ENCODE measurements at places on chromosomes 12 and 14.

DNA sequence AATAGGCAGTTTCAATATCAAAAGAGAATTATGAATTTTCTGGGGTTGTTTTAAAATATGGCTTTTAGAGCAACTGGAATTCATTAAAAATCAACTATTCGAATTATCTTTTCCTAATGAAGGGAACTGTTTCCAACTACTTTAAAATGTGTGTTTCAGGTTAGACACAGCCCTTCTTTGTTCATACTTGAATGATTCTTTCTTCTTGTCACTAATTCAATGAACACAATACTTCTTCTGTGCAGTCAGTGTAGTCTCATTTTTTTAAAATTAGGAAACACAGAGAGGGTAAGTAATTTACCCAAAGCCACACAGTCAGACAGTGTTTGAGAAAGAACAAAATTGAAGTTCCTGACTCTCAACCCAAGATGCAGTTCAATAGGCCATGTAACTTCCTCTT lies 414.0 kb downstream of the CCDC91 start:
- no peak for DNase-seq

- no peak for DNase-seq
Measured at GRCh38 chr14:79356040-79356439, 855.3 kb downstream of the DIO2 start.

DNA sequence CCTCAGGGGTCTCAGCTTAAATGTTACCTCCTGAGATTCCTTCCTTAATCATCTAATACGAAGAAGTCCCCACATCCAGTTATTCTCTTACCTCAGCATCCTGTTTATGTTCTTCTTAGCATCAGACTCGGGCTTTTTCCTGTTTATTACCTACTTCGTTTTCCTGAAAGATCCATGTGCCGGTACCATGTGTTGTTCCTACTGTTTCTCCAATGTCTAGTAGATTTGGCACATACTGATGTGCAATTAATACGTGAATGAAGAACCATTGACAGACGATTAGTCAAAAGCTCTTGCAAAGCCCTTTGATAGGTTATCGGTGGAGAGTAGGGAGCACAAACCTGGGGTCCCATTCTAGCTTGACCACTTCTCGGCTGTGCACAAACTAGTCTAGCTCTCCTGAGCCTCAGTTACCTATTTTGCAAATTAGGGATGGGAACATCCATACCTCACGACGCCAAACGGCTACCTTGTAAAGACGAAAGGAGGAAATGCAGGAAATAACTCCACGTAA lies 735 bp upstream of the MAPKAPK5 start:
- DNase-seq = no peak

DNA sequence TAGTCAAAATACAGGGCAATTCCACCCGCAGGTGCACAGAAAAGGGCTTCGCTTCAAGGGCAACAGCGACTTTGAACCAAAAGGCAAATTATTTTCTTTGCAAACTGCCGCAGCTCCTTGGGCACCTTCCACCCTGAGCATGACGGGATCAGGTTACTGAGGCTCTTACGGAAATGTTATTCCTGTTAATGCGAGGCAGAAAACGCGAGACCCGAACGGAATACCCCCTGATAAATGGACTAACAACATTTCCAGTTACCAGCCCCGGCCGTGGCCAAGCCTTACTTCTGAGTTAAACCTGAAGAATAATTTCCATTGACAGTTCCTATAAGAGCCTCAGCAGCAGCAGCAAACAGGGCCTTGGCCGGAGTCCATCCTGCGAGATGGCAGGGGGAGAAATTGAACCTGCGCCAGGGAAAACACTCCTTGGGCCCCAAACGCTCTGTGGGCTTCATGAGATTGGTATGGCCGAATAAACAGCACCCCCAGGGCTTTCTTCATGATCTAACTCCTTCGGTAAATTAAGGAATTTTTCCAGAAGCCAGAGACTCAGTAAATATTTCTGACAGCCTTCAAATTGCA lies 70.0 kb upstream of the DICER1 start:
- DNase-seq = peak; percentile 63

GRCh38 chr12:100031836-100032235 lies 47.1 kb upstream of the ANKS1B start:
- peak; percentile 47 for DNase-seq

DNA sequence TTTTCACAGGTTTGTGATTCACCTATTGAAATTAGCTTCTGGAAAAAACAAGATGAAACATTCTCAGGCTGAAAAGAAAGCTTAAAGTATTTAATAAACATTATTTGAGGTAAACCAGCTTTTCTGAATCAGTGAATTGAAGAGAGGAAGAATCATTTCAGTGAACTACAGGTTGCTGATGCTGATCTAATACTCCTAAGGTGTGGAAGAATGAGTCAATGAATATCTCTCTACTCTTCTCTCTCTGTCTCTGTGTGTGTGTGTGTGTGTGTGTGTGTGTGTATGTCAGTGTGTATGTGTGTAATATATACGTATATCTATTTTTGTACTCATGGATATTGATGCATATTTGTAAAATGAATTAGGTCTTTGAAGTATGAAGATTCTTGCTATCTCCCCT lies 312.2 kb downstream of the SSPN start:
- no peak for DNase-seq

- peak; percentile 93 for DNase-seq
Measured at GRCh38 chr14:75310295-75311111, 31.9 kb downstream of the FOS start.

GRCh38 chr14:31071151-31071550 lies 45.0 kb upstream of the STRN3 start:
- DNase-seq = no peak

- peak; percentile 48 for DNase-seq
Measured at GRCh38 chr12:123453165-123453564, 4.8 kb upstream of the SNRNP35 start.

DNA sequence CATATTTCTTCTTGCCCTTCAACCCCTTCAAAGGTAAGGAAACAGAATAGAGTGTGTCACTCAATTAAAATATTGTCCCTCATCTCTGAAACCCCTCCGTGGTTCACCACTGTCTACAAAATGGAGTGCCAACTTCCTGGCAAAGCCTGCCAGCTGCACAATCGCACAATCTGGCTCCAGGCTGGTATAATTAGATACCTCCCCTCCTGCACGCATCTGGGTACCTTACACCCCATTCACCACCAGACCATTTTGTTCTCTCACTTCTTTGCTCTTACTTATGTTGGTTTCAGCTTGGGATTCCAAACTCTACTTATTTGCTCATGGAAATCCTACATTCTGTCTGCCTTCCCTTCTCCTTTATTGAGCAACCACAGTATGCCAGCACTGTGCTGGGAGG lies 314.9 kb downstream of the NUAK1 start:
- no peak for DNase-seq

DNA sequence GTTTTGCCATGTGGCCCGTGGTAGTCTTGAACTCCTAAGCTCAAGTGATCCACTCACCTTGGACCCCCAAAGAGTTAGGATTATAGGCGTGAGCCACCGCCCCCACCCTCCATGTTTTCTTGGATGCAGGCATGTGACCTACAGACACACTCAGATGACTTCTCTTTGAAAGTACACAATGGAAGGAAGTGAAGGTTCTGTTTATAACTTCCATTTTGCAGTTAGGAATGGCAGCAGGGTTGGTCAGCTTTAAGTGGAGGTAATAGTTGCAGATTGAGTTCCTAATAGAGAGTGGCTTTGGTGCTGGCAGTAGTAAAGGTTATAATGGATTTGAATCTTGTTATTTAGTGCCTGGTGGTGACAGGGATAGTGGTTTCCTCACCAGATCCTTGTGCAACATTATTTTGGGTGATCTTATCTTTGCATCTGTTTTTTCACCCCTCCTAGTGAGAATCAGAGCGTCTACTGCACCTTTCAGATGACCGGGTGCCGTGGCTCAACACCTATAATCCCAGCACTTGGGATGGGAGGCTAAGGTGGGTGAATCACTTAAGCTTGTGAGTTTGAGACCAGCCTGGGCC lies 15.3 kb downstream of the LARP4 start:
- DNase-seq = no peak

GRCh38 chr12:108613548-108613947 lies 15.7 kb upstream of the TMEM119 start:
- DNase-seq = no peak

- no peak for DNase-seq
Measured at GRCh38 chr14:102580550-102581110, 11.8 kb upstream of the RCOR1 start.

- DNase-seq = no peak
Measured at GRCh38 chr12:19972325-19973288, 395.7 kb upstream of the PDE3A start.

- DNase-seq = no peak
Measured at GRCh38 chr12:117362391-117362790, 965 bp upstream of the NOS1 start.

Measured in eye (tissue), 1 donor.